Stimulated activated CD8-positive, alpha-beta memory T cell treated with anti-CD3 and anti-CD28 coated beads, Interleukin-15, amount 100 ng/mL, for 48 hours (primary cell): ENCODE measurements at places on chromosomes 2 and 18.

DNA sequence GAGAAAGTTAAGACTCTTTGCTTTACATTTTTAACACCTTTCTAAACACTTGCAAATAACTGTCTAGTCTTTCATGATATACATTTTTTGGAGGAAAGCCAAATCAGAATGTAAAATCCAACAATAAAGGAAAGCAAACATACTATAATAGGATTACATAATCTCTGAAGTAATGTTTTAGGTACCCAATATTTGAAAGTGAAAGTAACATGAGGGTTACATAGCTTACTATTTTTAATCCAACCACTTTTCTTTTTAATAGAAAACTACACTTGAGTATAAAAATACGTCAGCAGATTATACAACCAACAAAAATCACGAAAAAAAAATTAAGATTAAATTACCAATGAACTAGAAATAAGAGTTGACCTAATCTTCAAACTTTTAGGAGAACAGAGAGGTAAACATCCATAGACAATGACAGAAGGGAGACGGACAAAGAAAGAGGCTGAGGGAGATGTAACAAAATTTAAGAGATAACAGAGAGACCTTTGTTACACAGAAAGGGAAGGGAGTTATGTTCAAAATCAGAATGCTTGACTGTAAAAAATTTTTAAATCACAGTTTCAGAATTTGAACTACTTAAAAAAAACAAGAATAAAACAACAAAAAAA, 150.0 kb downstream of the IKZF2 start:
- DNase-seq = no peak

DNA sequence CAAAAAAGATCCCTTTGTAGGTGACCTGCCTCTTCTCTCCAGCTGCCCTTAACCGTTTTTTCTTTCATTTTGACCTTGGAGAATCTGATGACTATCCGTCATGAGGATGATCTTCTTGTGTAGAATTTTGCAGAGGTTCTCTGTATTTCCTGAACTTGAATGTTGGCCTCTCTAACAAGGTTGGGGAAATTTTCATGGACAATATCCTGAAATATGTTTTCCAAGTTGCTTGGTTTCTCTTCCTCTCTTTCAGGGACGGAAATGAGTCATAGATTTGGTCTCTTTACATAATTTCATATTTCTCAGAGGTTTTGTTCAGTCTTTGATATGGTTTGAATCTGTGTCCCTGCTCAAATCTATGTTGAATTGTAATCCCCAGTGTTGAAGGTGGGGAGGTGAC, 34.0 kb downstream of the ZC3H8 start:
- no peak for DNase-seq

DNA sequence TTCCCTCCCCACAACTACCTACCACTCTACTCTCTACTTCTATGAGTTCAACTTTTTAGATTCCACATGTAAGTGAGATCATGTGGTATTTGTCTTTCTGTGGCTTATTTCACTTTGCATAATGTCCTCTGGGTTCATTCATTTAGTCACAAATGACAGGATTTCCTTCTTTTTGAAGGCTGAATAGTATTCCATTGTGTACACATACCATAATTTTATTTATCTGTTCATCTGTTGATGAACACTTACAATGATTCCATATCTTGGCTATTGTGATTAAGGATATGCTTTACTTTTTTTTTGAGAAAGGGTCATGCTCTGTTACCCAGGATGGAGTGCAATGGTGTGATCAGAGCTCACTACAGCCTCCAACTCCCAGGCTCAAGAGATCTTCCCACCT, 73.6 kb downstream of the ICA1L start:
- no peak for DNase-seq

DNA sequence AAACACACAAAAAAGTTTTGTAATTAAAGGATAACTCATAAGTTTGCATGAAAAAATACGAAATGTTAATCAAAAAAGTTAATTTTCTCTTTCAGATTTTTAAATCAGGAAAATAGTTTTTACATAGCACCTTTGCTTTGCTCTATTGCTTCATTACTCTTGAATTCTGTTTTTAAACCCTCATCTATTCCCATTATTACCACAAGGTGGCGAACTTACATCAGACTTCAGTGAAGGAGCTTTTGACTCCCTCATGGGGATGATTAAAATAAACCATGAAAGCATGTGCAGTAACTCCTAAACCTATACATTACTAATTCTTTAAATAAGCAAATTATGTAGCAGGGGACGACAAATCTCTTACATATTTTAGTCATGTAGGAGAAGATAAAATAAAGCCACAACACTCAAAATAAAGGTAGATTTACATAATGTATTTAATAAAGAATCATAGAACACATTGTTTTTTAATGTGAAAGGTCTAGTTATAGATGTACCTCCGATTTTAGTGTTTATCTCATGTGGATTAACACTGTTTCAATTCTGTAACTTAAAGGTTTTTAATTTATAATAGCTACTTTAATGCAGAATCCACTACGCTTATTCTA, 105.2 kb downstream of the NETO1 start:
- DNase-seq = no peak

- no peak for DNase-seq
Observed at GRCh38 chr2:6052649-6053048, 360.5 kb downstream of the SOX11 start.

GRCh38 chr2:41716497-41716896, 331.3 kb upstream of the PKDCC start:
- no peak for DNase-seq

DNA sequence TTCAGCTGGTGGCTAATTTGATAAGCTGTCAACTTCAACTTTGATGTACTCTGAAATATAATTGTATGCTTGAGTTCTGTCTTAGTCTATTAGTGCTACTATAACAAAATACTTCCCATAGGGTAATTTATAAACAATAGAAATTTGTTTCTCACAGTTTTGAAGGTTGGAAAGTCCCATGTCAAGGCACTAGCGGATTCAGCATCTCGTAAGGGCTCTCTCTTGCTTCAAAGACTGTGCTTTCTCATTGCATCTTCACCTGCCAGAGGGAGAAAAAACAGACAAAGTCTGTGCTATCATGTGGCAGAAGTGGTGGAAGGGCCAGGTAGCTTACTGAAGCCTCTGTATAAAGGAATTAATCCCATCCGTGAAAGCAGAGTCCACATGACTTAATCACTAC, 409.2 kb downstream of the CDH7 start:
- no peak for DNase-seq

DNA sequence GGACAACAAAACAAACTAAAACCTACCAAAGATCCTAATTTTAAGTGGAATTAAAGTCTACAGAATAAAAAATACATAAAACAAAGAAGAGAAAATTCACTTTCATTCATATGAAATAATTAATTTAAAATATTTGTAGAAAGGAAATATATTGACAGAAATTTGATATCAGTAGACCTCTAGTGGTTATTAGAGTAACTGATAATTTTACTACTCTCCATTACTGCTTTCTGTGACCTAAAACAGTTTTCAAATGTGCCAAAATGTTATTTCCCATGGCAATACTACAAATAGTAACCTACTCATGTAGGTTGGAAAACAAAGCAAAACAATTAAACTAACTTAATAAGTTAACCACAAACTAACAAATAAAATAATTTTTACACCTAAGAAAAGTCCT, 147.1 kb downstream of the NOL4 start:
- no peak for DNase-seq

DNA sequence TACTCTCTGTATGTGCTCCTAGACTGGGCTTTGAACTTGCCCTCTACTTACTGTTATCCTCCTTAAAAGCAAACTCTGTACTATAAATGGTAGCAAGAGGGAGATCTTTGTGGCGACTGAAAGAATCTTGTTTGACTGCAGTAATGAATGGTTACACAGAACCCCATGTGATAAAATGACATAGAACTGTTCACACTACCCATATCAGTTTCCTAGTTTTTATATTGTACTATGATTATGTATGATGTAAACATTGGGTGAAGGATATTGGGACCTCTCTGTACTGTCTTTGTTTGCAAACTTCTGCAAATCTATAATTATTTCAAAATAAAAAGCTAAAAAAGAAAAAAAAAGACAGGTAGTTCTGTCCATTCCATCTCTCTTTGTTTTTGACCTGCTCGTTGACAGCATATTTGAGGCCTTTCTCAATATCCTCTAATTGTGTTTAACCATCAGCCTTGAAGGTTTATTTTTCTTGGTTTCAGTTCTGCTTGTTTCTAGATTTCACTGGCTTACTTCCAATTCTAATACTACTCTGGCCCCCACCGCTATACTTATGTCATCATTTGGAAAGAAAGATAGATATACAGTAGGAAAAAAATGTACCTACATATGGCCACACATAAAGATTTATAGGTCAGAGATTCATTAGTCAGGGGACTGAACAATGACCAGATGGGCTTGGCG, 79.2 kb upstream of the MYO3B start:
- no peak for DNase-seq

DNA sequence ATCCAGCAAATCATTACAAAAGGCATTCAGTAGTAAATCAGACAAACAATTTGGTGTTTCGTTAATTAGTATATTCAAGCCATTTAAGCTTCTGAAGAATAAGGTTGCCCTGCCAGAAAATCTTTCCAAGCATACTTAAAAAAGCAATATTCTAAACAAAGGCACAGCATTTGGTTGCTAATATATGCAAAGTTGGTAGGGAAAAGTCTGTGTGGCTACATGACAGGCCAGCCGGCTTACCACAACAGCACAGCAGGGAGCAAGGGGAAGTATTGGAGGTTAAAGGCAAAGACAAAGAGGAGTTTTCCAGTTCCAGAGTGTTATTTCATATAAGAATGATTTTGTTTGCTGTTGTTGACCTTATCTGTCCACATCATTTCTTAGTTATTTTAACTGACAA, 282.3 kb downstream of the MBD5 start:
- no peak for DNase-seq

- DNase-seq = no peak
Observed at GRCh38 chr18:48153613-48154481, 223.4 kb upstream of the SMAD2 start.

DNA sequence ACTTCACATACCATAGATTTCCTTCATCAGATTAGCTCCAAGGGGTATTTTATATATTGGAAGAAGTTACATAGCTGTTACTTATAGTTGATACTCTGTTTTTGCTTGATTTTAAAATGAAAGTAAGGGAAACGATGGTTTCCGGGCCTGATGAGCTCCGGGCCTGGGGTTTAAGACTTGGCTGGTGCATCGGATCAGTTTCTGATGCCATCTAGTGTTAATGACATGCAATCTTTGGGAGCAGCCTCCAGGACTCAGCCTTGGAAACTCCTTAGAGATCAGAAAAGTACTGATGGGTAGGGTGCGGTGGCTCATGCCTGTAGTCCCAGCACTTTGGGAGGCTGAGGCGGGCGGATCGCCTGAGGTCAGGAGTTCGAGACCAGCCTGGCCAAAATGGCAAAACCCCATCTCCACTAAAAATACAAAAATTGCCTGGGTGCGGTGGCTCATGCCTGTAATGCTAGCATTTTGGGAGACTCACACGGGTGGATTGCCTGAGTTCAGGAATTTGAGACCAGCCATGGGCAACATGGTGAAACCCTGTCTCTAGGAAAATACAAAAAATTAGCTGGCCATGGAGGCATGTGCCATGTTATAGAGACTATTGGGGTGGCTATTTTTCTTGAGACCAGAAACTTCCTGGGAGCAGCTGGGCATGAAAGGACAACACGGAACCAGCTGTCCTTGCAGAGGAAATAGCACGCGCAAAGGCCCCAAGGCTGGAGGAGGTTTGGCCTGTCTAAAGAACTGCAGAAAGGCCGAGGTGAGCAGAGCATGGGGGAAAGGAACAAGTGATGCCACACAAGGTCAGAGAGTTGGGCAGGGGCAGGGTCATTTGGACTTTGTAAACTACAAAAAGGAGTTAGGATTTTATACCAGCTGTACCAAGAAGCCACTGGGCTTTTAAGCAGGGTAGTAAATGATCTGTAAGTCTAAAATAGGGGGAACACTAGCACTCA, 46.9 kb upstream of the CNOT11 start:
- DNase-seq = peak; percentile 8

GRCh38 chr2:191748528-191749180, 70.7 kb downstream of the NABP1 start:
- no peak for DNase-seq

GRCh38 chr2:195579776-195580555, 77.1 kb upstream of the SLC39A10 start:
- no peak for DNase-seq

DNA sequence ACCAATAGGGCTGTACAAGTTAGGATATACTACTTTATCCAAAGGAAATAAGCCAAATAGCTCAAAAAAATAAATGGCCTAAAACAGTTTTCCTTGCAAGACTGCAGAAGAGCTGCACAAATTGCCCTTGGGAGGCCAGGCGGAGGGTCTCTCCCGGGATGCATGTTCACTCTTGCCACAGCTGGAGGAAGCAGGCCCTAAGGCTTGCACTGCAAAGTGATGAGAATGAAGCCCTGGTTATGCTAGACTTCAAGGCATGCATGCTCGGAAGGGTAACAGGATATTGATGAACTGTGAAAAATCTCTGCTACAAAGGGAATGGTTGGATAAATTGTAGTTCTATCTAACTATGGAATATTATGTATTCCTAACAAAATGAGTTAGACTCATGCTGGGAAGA, 27.5 kb upstream of the LDLRAD4 start:
- DNase-seq = no peak

GRCh38 chr18:39441648-39442047, 1876.0 kb upstream of the CELF4 start:
- DNase-seq = no peak

DNA sequence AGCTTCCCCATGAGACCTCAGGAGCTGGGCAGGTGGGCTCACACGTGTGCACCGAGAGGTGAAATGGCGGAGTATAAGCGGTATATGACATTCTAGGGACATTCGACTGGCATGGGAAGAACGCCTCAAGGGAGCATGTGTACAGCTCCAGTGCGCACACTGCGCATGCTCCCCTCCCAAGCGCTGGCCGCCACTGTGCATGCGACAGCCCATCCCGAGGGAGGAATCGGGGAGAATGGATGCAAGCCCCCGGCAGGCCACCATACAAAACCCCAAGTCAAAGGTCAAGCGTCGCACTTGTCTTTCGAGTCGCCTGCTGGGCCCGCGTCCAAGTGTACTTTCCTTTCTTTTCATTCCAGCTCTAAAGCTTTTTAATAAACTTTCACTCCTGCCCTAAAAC, 103.4 kb upstream of the ODC1 start:
- DNase-seq = no peak

DNA sequence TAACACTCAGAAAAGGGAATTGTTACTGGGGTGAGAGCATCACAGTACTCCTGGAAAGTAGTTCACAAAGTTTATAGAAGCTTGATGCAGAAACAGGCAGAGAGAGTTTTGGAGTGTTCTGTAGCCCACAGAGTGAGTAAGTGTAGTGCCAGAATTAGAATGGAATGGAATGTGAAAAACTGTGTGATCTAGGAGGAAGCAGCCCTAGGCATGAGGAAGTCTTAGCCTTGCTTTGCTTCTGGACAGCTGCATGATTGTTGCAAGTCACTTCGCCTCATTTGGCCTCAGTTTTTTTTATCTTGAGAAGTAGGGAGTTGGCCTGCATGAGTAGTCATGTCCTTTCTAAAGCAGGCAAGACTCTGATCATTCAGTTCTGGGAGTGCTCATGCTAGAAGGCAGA, 10.9 kb downstream of the SERPINB12 start:
- no peak for DNase-seq

GRCh38 chr2:149575752-149576151, 11.8 kb downstream of the MMADHC start:
- no peak for DNase-seq
